ENCODE measurements at places on chromosomes 12 and 14.

DNA sequence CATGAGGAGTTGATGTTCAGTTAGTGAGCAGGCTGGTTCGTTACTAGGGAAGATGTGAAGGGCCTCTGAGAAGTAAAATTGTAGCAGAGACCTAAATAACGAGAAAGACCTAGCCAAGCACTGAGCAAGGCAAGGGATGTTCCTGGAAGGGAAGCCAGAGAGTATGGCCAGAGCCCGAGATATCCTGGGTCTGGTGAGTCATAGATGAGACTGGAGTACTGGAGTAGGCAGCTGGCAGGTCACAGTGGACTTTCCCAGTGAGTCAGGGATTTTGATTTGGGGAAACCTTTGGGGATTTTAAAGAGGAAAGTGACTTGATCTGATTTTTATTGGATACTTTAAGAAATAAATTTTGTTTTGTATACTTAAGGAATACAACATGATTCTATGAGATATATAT lies 369.0 kb downstream of the DIO2 start:
- DNase-seq: no peak

DNA sequence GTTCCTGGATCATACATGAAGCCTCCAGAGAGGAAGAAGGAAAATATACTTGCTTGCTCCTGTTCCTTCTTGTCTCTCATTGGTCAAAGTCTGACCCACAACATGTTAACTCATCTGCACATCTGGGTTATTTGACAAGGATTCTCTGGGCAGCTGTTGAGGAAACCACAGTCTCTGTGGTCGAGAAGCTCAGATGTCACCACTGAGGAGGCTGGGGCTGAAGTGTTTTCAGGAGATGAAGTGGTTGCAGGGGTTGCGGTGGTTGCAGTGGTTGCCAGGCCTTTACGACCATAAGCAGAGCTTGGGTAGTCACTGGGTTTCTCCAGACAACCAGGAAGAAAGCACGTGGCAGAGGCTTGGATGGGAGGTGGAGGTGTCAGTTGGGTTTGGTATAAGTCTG lies 265.0 kb upstream of the LRIG3 start:
- DNase-seq: no peak

- no peak for DNase-seq
Measured at GRCh38 chr12:52667509-52667908, 12.7 kb downstream of the KRT1 start.

- no peak for DNase-seq
Measured at GRCh38 chr12:25553098-25553497, at the start of gene LMNTD1. LMNTD1 (minus strand) TSS chr12:25553283; CDS start chr12:25552959, 324 bp downstream.

DNA sequence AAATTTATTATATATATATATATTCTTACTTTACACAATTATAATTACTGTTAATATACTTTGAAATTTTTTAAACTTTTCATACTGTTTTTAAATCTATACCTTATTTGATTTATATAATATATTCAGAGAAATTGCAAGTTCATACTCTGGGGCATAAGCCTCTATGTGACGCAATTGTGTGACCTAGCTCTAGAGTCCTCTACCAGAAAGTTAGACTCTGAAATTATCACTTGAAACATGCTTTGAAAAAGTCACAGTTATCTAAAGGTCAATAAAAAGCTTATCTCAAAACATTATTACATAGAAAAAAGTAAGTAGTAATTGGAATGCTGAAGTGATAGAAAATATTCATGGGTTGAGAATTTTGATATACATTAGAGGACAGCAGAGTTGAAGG lies 93.8 kb downstream of the LIN7A start:
- no peak for DNase-seq

GRCh38 chr12:63496654-63497053 lies 171.6 kb downstream of the DPY19L2 start:
- no peak for DNase-seq
